CD4-positive, alpha-beta T cell treated with Interleukin-6 for 4 hours (primary cell): ENCODE measurements at places on chromosomes 4 and X.

GRCh38 chrX:750263-750662 is 119.7 kb downstream of the SHOX start:
- no peak for DNase-seq

DNA sequence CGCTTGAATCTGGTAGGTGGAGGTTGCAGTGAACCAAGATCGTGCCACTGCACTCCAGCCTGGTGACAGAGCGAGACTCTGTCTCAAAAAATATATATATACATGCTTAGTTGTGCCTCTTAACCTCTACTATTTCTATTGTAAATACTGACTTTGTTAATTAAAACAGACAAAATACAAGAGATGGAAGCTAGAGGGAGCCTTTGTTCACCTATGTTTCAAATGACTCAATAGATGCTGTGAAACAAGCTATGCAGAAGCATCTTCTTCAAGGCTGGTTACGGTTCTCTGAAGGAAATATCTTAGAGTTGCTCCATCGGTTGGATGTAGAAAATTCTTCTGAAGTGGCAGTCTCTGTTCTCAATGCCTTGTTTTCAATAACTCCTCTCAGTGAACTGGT is 6.2 kb downstream of the NCAPG start:
- DNase-seq = no peak

- DNase-seq = no peak
These were observed 12.3 kb upstream of the NAA11 start for GRCh38 chr4:79338148-79338547.

GRCh38 chr4:8874896-8875680 is 3.4 kb upstream of the HMX1 start:
- DNase-seq = no peak

GRCh38 chrX:34197946-34198345 is 65.8 kb upstream of the FAM47A start:
- DNase-seq = no peak

- no peak for DNase-seq
These were observed 8.0 kb downstream of the SLC7A3 start for GRCh38 chrX:70922774-70923473.

DNA sequence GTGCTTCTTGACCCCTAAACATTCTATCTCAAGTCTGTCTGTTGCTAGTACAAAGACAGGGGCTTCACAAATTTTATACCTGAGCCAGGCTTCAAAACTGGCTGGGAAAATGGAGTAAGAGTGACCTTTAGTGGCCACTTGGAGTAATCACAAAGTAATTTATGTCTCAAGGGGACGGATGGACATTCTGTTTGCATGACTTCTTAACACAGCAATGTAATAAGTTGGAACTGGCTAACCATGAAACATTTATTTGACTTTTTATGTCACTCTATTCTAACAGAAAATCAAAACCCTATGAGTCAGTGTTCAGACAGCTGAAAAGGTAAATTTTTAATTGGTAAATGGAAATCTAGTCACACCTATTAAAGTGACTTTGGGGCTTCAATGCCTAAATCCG is 600.6 kb downstream of the ANKRD50 start:
- no peak for DNase-seq

GRCh38 chrX:10981506-10981905 is 129.6 kb upstream of the HCCS start:
- DNase-seq = no peak

GRCh38 chr4:26031704-26032103 is 117.7 kb downstream of the SMIM20 start:
- no peak for DNase-seq

DNA sequence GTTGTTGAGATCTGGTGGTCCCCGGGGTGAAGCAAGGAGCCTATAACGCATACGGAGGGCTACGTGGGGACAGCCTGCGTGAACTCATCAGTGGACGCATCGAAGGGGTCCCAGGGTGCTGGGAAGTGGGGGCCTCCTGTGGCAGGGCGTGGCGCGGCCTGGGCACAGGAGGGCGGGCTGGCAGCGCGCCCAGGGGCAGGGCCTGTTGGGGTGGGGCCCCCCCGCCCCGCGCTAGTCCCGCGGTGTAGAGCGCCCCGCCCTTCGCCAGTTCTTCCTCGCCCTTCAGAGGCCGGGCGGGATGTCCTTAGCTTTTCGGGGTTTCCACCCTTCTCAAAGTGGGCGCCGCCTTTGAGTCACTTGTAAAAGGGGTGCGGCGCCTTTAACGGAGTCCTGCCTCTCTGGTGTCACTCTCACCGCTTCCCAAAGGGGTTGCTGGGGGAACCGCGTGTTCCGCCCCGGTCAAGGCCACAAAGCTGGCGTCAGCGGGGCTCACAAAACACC is 632 bp downstream of the PLP2 start:
- peak; percentile 77 for DNase-seq

DNA sequence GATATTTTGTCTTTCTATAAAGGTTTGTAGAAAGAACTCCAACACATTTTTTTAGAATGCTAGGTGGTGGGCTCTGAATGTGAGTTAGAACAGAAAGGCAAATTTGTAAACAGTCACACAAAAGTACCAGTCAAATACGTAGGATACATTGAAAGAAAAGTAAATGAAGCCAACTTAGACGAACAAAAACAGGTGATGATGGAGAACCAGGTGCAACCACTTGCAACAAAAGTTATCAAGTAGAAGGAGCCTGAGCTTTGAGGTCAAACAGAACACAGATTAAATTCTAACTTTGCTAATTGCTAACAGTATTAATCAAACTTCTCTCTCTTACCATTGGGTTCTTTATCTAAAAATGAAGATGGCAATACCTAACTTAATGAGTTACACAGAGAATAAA is 62.7 kb upstream of the DAPP1 start:
- no peak for DNase-seq

DNA sequence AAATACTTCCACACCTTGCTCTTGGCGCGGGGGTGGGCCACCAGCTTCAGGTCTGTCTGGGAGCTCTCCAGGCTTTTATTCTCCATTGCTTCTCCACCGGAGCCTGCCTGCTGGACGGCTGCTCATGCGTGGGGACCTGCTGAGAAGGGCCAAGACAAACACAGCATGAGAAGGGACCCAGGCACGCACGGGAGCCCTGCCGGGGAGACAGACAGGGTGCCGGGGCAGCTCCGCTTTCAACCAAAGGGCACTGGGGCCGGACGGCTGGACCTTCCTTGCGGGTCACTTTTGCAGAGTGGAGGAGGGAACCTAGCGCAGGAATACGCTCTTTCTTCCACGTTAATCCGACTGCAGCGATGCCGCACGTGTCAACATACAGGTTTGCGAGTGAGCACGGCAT is 10.1 kb downstream of the DHRSX start:
- no peak for DNase-seq

DNA sequence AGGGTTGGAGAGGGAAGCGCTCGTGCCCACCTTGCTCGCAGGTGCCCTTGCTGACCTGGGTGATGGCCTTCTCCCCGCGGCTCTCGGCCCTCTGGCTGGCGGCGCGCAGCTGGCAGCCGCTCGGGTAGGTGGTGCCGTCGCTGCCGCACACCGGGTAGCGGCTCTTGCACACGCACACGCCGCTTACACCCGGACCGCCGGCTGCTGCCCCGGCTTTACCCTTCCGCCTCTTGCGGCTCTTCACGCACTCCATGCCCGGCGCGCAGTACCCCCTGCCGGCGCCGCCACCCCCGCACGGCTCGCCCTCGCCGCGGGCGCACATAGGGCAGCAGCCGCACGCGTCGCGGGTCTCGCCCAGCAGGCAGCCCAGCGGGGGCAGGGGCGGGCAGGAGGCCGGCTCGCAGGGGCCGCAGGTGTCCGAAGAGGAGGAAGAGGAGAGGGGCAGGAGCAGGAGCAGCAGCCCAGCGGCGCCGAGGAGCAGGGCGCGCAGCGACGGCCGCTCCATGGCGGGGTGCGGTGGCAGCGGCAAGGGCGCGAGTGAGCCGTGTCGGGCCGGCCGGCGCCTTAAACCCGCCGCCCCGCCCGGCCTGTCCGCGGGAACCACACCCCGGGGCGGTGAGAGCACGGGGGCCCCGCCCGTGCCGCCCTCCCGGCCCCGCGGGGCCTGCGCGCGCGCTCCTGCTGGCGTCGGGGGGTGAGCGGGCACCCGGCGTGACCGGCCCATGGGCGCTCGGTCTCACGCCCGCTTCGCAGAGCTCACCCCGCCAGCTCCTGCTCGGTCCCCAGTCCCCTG is at the start of gene IGFBP7:
IGFBP7 (minus strand) TSS at position 539 of the 793 bp plus-strand sequence; CDS start at position 505, 34 bp downstream.
- no peak for DNase-seq

GRCh38 chr4:42906341-42906740 is 13.8 kb downstream of the GRXCR1 start:
- DNase-seq = no peak

DNA sequence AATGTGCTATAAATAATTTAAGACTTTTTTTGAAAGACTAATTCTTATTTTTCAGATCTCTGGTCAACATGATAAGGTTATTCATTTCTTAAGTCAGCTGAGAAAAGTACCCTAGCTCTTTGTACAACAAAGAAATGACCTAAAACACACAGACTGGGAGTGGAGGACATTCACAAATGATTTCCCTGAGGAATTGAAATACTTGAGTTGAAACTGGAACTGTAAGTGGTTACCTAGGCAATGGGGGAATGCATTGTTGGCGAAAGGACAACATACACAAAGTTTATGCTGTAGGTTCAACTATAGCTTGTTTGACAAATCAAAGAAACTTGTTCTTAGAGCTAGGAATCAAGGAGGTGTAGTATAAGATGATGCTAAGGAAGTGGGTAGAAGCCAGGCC is 915.5 kb downstream of the FAT4 start:
- no peak for DNase-seq

DNA sequence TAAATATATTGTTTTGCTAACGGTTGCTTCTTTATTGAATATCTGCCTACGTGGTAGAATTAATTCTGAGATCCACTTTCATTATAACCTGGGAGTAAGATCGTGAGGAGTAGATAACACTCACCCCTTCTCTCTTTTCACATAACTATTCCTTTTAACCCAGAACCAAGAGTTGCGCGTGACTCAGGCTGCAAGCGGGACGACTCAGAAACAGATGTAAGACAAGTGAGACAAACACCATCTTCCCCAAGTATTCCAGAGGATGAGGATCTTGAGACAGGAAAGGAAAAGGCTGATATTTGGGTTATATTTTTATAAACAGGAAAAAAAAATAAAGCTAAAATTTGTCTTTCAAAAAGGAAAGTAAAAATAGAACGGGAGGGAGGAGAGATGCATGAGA is 318.8 kb upstream of the NOCT start:
- no peak for DNase-seq

DNA sequence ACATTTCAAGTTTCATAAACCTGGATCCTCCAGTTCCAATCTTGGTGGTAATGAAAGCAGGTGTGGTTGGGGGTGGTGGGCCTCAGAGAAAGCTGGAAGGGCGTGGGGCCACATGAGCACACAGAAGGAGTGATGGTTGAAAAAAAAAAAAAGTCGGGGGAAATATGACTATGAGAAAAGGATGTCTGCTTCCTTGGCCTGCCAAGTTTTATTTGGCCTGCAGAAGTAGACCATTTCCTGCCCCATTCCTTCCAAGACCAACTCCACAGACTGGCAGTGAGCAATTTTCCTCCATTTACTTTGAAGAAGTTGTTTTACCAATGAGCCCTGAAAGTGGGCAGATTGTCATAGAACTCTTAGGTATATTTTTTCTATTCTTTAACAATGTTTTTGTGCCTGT is 43.3 kb downstream of the LNX1 start:
- no peak for DNase-seq

GRCh38 chr4:25938787-25939186 is 24.8 kb downstream of the SMIM20 start:
- DNase-seq = no peak

DNA sequence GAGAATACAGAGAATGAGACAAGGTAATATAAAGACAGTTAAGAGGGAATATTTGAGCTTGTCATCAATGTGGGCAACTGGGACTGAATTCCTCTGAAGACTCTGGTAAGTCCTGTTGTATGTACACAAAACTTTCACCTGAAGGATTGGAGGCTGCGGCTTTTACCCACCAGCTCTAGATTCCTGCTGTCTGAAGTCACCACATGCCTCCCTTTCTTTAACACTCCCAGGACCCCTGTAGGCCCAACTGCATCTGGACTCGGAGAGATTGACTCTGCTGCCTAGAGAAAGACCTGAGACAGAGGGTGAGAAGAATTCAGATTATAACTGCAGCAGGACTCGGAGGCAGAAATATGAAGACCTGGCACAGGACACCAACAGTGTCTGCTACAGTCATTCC is 1048.0 kb downstream of the PDHA2 start:
- no peak for DNase-seq
